Stimulated activated CD4-positive, alpha-beta T cell treated with anti-CD3 and anti-CD28 coated beads, TNF-alpha, amount 100 ng/mL, for 24 hours (primary cell): ENCODE measurements at places on chromosomes 7 and 10.

GRCh38 chr10:26805567-26806245 lies 55.1 kb downstream of the ABI1 start:
- DNase-seq, result no peak

GRCh38 chr7:29445736-29446135 lies 117.9 kb upstream of the PRR15 start:
- no peak for DNase-seq

GRCh38 chr7:69714886-69715576 lies 116.8 kb downstream of the AUTS2 start:
- DNase-seq, result no peak

- no peak for DNase-seq
Measured at GRCh38 chr7:55439627-55440026, 74.5 kb downstream of the LANCL2 start.

DNA sequence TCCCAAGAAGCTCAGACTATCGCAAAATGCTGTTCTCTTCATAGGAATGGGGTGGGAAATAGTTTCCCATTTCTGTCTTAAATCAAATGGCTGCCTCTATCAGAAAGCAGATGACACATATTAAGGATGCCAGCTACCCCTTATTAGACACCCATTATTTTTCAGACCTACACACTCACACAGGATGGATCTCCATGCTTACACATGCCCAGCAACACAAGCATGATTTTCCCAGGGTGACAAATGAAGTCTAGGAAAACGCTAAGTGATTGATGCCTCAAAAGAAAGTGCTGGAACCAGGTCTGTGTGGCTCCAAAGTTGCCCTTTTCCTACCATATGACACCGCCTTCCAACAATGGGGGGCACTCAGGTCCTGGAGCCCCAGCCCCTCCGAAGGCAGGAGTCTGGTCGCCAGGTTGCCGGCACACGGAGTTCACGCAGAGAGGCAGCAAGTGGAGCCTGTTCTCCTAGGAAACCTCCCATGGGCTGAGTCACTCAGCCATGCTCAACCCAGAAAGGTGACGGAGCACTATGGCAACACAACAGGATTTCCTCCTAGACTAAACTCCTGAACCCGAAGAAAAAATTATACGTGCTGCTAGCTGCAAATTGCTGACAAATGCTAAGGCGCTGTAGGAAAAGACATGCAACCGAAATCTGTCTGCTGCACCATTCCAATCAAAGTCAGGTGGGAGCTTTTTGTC lies 19.8 kb downstream of the VOPP1 start:
- DNase-seq, result no peak

- no peak for DNase-seq
Measured at GRCh38 chr7:41491883-41492471, 210.9 kb downstream of the INHBA start.

GRCh38 chr10:11757454-11757820 lies 15.3 kb downstream of the ECHDC3 start:
- DNase-seq, result no peak

DNA sequence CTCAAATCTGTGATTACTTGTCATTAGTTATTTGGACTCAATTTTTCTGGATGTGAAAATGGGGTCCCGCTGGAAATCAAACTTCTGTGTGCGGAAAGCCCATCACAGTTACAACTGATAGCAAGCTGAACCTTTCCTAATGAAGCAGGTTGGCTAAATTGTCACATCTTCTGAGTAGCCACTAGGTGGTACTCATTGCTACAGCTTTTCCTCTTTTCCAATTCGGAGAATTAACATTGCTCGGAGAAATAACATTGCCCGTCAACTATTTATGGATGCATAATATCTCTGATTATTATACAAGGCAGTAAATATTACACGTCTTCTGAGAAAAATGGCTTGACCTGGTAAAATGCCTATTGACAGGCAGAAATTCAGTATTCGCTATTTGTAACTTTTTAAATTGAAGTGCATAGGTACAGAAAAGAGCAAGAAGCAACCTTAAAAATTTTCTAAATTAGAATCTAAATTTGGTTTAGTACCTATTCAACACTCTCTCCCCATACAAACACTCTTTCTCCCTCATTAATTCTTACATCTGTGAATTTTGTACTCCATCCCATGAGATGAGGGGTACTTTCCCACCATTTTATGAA lies 17.3 kb upstream of the BLOC1S2 start:
- DNase-seq, result no peak
